Activated CD8-positive, alpha-beta memory T cell treated with anti-CD3 and anti-CD28 coated beads for 4 hours (primary cell): ENCODE measurements at places on chromosomes 13 and 19.

DNA sequence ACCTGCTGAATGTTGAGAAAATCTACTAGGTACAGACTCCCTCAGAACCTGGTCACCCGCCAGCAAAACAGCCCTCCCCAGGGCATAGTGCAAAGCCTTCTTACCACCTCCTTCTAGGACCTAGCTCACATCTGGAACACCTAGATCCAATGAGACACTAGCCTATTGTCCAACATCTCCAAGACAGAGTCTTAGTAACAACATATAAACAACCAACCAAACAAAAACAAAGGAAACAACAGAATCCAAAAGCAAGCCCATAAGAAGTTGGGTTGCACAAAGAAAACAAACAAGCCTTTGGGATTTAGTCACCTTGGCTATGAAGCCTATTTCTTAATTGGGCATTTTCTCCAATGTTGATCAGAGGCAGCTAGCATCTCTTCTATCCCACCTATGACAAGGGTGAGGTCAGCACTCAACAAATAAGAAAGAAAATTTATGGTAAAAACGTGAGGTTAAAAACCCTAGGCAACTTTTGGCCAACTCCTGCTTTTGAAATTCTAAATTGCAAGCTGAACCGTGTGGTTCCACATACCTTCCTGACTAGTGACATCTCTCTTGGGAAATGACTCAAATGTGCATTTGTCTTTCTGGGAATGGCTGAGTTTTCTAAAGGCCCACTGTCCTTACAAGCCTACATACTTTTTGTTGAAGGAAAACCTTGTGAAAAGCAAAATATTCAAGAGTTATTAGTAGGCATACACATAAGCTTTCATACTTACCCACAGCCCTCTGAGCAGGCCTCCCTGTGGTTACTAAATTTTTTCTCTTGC is 66.7 kb downstream of the FAM216B start:
- no peak for DNase-seq

GRCh38 chr19:48501494-48502349 is 9.9 kb downstream of the LMTK3 start:
- DNase-seq, result no peak

DNA sequence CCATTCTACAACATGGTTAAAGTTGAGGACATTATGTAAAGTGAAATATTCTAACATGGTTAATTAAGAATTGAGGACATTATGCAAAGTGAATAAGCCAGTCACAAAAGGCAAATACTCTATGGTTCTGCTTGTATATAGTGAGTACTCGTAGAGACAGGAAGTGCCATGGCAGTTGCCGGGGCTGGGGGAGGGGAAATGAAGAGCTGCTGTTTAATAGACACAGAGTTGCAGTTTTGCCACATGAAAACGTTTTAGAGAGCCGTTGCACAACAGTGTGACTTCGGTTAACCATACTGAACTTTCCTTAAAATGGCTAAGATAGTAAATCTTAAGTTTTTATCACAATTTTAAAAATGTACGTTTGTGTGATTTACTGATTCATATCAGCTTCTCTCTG is 176.9 kb downstream of the SHISA2 start:
- DNase-seq, result peak; percentile 16

DNA sequence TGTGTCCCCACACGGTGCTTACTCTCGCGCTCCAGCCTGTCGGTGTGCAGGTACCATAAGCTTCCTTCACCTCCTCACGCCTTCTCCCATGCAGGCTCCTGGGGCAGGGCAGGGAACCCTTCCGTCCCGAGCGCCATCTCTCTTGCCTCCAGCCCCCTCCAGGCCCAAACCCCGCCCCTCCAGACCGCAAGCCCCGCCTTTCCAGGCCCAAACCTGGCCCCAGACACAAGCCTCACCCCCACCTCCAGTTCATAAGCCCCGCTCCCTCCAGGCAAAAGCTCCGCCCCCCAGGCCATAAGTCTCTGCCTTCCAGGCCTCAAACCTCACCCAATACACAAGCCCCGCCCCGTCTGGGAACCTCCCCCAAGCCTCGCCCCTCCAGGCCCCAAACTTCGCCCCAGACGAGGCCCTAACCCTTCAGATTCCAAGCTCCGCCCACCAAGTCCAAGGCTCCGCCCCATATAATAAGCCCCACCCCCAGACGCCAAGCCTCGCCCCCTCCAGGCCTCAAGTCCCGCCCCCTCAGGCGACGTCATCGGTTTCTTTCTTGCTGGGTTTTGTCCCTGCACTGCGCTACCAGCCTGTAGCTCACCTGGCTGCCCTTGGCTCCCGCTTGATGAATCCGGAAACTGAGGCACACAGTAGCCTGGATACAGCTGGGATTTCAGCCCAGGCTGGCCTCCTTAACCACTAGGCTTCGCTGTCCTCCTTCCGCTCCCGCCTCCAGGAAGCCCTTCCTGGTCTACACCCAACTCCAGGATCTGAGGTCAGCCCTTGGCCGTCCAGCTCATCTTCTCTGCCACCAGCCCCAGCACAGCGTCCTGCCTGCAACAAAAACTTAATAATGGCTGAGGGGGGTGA is 16.1 kb downstream of the MKNK2 start:
- DNase-seq, result no peak

GRCh38 chr13:112576191-112576590 is 11.8 kb downstream of the TUBGCP3 start:
- DNase-seq, result no peak
